Thoracic aorta (tissue), 2 donors: ENCODE measurements at places on chromosomes 6 and 20. TPM values are rescaled to one million over a fixed set of nuclear protein-coding genes. Genes with fewer than 3 reads are reported as not detected.
A peak's percentile ranks its signal among the peaks of the same experiment; 100 is the strongest.

GRCh38 chr20:34155836-34156235 lies 43.8 kb upstream of the EIF2S2 start:
- H3K36me3 ChIP-seq, result no peaks in the 10 kb centered on the region
- no peak overlapping the region for H3K27ac ChIP-seq
- no peak for DNase-seq
- H3K4me1 ChIP-seq, result no peaks in the 10 kb centered on the region
- no peak overlapping the region for H3K4me3 ChIP-seq
- H3K27me3 ChIP-seq, result no peaks in the 10 kb centered on the region

- no peaks in the 10 kb centered on the region for H3K27me3 ChIP-seq
- peaks cover 42% of the 10 kb centered on the region for H3K36me3 ChIP-seq
- H3K27ac ChIP-seq, result no peak overlapping the region
- DNase-seq, result no peak
- peaks cover 8% of the 10 kb centered on the region for H3K4me1 ChIP-seq
Observed at GRCh38 chr20:3672547-3673171, 9.2 kb downstream of the ADAM33 start.

DNA sequence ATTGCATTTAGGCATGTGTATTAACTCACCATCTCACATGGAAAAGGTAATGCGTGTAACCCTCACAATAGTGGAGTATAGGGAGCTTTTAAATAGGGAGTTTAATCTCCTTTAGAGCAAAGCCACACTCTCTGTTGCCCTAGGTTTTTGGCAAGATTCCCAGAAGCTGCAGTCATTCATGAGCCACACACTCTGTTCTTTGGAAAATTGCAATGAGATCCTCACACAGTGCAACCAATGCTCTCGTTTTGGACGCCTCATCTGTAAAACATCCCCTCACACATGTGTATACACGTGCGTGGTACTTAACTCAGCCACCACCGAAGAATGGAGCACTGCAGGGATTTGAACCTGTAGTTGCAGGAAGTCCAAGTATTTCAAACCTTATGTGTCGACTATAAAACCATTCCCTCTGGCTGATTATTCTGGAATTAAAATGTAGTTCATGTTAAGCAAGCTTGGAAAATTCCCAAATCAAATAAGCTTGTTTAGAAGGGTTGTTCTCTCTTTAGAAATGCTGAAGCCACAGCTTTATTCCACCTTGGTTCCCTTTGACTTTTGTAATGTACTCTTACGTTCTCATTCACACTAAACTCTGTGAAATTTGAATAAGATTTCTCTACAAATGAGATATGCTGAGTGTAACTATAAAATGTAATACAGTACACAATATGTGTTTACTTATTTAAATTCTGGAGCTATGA lies 489.8 kb upstream of the MANEA start:
- H3K4me3 ChIP-seq, result no peak overlapping the region
- no peaks in the 10 kb centered on the region for H3K27me3 ChIP-seq
- H3K36me3 ChIP-seq, result no peaks in the 10 kb centered on the region
- H3K4me1 ChIP-seq, result no peaks in the 10 kb centered on the region
- no peak for DNase-seq

- H3K27me3 ChIP-seq, result no peaks in the 10 kb centered on the region
- no peak for DNase-seq
- H3K4me1 ChIP-seq, result no peaks in the 10 kb centered on the region
- H3K27ac ChIP-seq, result no peak overlapping the region
Observed at GRCh38 chr6:8108031-8108660, 5.8 kb upstream of the EEF1E1 start.

DNA sequence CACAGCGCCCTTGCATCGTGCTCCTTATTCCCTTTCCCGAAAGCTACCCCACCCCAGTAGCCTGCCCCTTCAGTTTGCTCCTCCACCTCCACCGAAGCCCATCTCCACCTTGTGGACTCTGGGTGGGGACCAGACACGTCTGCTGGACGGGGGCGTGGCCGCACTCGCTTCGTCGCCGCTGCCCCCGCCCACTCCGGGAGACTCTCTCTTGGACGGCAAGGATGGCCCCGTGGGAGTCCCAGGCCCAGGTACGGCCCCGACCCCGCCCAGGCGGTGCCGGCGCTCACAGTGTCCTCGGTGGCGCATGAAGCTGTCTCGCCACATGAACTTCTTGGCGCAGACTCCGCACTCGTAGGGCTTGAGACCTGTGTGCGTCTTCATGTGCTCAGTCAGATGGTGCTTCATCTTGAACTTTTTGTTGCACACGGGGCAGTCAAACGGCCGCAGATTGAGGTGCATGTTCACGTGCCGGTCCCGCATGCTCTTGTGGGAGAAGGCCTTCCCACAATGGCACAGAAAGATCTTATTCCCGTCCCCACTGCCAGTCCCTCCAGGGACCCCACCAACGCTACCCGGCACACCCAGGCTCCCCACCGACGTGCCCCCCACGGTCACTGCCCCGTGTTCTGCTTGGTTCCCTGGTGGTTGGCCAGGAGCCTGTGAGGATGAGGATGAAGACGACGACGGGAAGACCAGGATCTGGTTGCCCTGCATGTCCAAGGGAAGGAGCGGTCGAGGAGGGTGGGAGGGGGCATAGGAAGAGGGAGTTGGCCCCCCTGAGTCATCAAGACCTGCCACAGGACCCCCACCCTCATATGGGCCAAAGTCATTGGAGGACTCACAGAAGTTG lies 1.3 kb upstream of the TAPBP start:
- H3K36me3 ChIP-seq, result peaks cover 16% of the 10 kb centered on the region
- H3K27ac ChIP-seq, result peak overlapping the region; percentile 92
- no peak for DNase-seq
- peak overlapping the region; percentile 71 for H3K4me3 ChIP-seq
- H3K4me1 ChIP-seq, result peaks cover 58% of the 10 kb centered on the region

- H3K27me3 ChIP-seq, result no peaks in the 10 kb centered on the region
- no peaks in the 10 kb centered on the region for H3K36me3 ChIP-seq
- no peak overlapping the region for H3K27ac ChIP-seq
Observed at GRCh38 chr6:45461486-45461885, 83.8 kb upstream of the SUPT3H start.

DNA sequence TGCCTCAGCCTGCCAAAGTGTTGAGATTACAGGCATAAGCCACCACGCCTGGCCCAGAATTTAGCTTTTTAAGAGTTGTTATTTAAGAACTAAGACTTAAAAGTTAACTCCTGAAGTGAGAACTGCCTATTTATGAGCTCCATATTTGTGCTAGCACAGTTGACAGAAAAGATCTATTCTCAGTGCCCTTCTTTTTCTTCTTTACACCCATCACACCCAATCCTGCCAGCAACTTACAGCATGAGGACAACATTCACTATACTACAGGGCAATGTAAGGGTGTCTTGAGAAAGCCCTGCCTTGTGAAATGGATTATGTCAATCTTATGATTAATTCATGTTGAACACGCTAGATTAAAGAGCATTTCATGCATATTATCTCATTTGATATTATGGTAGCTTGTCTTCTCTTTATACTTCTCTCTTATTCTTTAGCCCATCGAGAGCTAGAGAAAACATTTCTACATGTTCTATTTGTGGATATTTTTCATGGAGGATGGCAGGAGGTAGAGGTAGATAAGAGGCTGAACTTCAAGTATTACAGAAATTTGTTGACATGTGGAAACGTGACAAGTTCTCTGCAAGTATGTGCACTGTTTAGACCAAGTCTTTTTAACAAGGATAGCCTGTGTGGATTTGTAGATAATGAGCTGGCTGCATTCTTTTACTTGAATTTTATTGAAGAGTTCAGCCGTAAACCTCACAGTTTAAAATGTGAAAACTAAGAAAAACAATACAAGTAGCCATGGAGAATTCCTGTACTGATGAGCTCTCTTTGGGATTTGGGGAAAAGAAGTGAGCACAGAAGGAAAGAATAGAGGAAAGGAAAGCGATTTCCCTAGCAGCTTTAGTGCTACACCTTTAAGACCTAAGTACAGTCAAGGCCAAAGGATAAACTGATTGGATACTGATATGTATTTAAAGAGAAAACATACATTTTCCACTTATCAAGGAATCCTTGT lies 212.2 kb downstream of the ARHGAP18 start:
- no peak overlapping the region for H3K4me3 ChIP-seq
- no peak overlapping the region for H3K27ac ChIP-seq
- DNase-seq, result no peak
- H3K27me3 ChIP-seq, result no peaks in the 10 kb centered on the region
- peaks cover 16% of the 10 kb centered on the region for H3K4me1 ChIP-seq
- H3K36me3 ChIP-seq, result peaks cover 5% of the 10 kb centered on the region

- no peaks in the 10 kb centered on the region for H3K27me3 ChIP-seq
- H3K4me3 ChIP-seq, result no peak overlapping the region
- no peak overlapping the region for H3K27ac ChIP-seq
- H3K36me3 ChIP-seq, result no peaks in the 10 kb centered on the region
Observed at GRCh38 chr6:147900247-147900830, 391.8 kb downstream of the SAMD5 start.

GRCh38 chr6:128569732-128570679 lies 49.6 kb upstream of the PTPRK start:
- no peak for DNase-seq
- H3K27me3 ChIP-seq, result no peaks in the 10 kb centered on the region
- H3K27ac ChIP-seq, result no peak overlapping the region

DNA sequence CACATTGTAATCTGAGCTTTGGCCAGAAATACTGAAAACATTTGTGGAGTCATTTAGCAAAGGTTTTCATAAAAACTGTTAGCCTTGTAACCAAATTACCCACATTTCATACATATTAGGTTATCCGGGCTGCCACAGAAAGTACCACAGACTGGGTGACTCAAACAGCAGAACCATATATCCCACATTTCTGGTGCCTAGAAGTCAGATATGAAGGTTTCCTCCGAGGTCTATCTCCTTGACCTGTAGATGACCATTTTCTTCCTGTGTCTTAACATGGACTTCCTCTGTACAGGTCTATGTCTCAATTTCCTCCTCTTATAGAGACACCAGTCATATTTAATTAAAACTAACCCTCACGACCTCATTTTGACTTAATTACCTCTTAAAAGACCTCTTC lies 49.5 kb upstream of the SMIM28 start:
- no peak for DNase-seq
- no peaks in the 10 kb centered on the region for H3K36me3 ChIP-seq
- no peak overlapping the region for H3K27ac ChIP-seq
- no peaks in the 10 kb centered on the region for H3K4me1 ChIP-seq

MCCD1 gene
- total RNA-seq, result not detected

EPHA7 gene
- 0.14 TPM for total RNA-seq

RIPPLY2 gene
- total RNA-seq, result not detected

GSTA2 gene
- not detected for total RNA-seq
